ENCODE measurements at places on chromosomes 1 and 21.
A peak's percentile ranks its signal among the peaks of the same experiment; 100 is the strongest.

GRCh38 chr1:230730977-230731376 is 16.2 kb upstream of the CAPN9 start:
- DNase-seq = no peak

- DNase-seq = no peak
Observed at GRCh38 chr1:179034720-179035119, 9.0 kb downstream of the FAM20B start.

GRCh38 chr1:165376041-165376810 is 19.7 kb upstream of the LMX1A start:
- no peak for DNase-seq

GRCh38 chr1:182389619-182390047 is 2.0 kb downstream of the GLUL start:
- no peak for DNase-seq

DNA sequence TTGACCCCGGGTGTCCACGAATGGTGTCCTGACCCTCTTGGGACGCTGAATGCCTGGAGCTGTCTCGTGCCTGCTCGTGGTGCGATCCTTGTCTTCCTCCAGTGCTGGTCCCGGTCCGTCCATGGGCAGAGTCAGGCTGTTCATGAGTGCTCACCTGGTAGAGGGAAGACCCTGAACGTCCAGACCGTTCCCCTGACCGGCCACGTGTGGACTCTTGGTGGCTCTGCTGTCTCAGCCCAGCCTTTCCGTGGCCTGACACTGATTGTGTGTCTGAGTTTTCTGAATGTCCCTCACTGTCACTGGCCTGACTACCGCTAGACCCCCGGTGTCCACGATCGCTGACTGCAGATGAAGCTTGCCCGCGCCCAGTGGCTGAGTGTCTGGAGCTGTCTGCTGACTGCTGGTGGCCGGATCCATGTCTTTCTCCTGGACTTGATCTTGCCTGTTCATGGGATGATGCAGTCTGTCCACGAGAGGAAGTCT is 11.7 kb downstream of the FLG start:
- no peak for DNase-seq

DNA sequence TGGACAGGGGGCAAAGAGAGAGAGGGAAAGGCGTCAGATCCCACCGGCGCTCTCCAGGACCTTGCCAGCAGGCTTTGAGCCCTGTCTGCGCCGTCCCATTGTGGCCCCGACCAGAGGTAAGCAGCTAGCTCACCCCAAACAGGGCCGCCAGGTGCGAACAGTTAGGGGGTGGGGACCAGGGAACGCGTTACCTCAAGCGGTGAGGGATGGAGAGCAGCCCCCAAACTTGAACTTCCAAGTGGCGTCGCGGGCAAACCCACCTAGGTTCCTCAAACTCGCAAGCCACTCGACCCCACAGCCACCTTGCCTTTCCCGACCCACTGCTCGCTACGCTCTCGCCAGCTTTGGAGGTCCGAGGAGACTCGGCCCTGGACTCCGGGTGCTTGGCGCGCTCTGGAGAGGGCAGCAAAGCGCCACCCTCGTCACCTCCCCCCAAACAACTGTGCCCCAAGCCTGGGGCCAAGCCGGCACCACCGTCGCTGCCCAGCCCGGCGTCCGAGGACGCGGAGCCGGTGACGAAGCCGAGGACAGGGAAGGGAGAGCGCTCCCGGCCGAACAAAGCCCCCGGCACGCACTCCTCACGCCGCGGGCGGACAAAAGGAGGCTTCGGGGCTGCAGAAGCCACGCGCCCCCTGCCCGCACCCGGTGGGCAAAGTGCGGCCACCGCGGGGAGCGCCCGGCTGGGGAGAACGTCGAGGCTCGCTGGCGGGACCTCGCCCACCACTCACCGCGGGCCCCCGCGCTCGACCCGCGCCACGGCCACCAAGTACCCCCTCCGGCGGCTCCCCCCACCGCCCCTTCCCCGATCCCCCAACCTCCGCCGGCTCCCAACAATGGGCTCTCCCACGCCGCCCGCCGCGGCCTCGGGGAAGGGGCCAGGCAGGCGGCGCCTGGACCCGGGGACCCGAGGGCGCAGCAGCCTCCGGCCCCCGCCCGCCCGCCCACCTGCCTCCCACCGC is 976 bp downstream of the SSBP3 start:
- no peak for DNase-seq

DNA sequence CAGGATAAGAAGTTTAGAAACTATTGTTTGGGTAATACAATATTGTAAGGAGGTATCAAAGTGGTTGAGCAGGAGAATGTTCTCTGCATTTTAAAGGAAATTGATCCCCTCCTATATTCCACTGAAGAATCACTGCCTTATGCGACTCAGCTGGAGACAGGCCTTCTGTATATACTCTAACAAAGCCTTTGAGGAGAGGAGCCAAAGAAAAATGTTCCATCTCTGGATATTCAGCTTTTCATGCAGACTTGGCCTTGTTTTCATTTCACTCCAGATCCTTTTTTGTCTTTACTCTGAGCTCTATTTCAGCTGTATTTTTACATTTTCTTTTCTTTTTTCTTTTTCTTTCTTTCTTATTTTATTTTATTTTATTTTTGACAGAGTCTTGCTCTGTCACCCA is 42.1 kb upstream of the S1PR1 start:
- no peak for DNase-seq

- no peak for DNase-seq
Observed at GRCh38 chr1:79376106-79376505, 369.6 kb upstream of the ADGRL4 start.

DNA sequence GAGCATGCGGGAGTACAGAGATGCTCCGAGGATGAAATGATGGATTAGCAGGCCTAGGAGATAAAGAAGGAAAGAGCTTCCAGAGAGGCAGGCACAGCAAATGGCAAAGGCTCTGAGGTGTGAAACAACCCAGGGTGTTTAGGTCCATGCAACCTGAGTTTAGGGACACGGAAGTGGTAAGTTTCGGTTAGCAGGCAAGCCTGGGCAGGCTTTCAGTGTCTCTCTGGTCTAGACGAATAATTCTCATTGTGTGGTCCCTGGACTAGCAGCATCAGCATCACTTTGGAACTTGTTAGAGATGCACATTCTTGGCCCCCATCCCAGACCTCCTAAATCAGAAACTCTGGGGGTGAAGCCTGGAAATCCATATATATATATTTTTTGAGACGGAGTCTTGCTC is 18.6 kb downstream of the NKAIN1 start:
- DNase-seq = no peak

GRCh38 chr1:45216200-45216541 is 9.8 kb upstream of the ZSWIM5 start:
- DNase-seq = no peak

DNA sequence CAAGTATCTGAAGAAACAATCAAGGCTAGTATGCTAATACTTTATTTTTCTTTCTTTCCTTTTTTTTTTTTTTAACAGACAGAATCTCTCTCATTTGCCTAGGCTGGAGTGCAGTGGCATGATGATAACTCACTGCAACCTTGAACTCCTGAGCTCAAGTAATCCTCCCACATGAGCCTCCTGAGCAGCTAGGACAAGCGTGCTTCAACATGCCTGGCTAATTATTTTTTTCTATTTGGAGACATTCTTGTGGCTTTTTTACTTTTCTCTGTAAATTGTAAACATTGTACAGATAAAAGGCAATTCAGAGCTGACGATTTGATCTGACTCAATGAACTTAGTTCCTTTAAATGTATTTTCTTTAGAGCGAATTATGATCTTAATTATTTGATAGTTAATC is 41.4 kb downstream of the CCDC18 start:
- no peak for DNase-seq

GRCh38 chr1:174556392-174556791 is 108.6 kb downstream of the GPR52 start:
- DNase-seq = no peak

DNA sequence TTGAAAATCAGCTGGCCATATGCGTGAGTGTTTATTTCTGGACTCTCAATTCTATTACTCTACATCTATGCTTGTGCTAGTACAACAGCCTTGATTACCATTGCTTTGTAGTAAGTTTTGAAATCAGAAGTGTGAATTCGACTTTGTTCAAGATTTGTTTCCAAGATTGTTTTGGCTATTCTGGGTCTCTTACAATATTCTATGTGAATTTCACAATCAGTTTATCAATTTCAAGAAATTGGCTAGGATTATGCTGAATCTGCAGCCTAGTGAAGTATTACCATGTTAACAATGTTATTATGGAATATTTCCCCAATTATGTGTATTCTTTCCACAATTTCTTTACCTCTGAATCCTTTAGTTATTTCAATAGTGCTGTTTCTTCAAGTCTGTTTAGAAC is 19.5 kb downstream of the SFPQ start:
- DNase-seq = no peak

DNA sequence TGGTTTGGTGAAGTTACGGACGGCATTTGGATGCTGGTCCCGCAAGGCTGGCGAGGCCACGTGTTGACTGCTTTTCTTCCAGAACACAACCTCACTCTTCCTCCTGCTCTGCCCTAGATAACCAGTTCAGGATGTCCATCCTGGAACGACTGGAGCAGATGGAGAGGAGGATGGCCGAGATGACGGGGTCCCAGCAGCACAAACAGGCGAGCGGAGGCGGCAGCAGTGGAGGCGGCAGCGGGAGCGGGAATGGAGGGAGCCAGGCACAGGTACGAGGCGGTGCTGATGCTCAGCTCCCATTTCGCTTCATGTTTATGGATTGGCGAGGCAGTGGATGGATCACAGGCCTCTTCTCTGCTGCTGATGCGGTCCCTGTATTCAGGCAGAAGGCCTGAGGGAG is 38.8 kb upstream of the VAMP3 start:
- DNase-seq = no peak

- DNase-seq = peak; percentile 39
Observed at GRCh38 chr1:17335821-17336710, 28.1 kb downstream of the PADI4 start.

DNA sequence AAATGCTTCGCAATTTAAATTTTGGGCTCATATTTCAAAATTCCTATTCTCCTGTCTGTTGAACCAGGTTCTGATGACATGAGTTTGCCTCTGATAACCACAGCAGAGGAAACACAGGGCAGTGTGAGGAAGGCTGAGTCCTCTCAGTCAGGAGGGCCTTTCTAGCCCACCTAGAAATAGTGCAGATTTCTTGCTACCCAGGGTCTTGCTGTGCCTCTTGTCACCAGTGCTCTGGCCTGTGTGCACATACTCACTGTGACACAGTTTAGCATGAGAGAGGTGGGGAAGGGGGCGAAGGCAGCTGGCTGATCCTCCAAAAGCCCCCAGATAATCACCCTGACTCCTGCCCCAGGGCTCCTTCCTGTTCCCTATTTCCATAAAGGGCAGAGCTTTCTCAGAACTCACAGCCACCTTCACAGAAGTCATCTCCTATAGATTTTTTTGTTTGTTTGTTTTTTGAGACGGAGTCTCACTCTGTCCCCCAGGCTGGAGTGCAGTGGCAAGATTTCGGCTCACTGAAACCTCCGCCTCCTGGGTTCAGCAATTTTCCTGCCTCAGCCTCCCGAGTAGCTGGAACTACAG is 23.7 kb downstream of the ERRFI1 start:
- DNase-seq = no peak

- no peak for DNase-seq
Observed at GRCh38 chr1:65804584-65804983, 11.9 kb downstream of the PDE4B start.

DNA sequence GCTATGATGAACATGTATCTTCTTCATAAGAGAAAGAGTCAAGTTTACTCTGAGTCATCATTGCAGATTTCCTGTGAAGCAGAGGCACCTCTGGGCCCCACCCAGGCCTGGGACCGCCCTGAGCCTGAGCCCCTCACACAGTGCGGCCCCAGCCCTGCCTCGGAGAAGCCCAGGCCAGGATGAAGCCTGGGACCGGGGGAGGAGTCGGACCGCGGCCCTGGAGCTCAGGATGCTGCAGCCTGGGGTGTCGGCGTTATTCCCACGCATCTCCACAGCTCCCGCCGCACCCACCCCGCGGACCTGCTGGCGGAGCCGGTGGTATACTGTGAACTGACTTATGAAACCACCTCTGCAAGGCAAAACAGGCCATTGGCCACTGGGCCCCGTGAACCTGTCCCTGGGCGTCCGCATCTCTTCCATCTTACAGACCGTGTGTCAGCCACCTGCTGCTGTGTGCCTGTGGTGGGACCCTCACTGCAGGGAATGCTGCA is 2.4 kb upstream of the COL6A1 start:
- no peak for DNase-seq

DNA sequence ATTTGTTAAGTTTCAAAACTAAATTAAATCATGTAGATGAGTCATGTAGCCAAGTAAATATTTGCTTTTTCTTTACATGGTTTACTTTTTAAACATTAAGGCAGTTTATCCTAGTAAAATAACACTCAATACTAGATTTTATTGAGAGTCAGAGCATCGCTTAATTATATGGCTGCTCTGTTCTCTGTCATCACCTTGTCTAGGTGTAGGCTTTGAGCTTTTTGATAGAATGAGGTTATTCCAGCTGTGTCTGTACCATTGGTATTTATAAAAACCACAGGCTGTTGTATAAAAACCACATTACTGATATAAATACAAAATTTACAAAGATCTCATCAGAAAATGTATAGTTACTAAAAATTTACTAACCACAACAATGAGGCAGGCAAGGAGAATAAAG is 42.5 kb upstream of the GPR52 start:
- no peak for DNase-seq

GRCh38 chr1:172394811-172395210 is 25.7 kb upstream of the C1orf105 start:
- DNase-seq = no peak

GRCh38 chr1:3455670-3456448 is 1.4 kb downstream of the ARHGEF16 start:
- no peak for DNase-seq

- no peak for DNase-seq
Observed at GRCh38 chr1:20578062-20578461, 10.8 kb upstream of the CDA start.

DNA sequence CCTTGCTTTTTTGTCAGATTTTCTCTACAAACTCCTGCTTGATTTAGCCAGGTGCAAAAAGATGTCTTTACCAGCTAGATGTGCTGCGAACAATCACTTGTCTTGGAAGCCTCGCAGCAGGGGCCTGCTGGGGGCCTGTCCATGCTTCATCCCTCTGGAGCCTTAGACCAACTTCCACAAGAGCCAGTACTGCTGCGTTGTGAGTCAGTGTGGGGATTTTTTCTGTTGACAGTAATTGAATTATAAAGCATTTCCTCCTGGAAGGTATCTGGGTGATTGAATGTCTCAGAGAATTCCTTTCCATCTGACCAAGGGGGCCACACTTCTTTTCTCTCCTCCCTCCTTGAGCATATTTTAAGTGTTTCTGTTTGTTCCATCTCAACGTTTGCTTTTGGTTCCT is 40.4 kb upstream of the LDLRAP1 start:
- DNase-seq = no peak

Data from stimulated activated CD8-positive, alpha-beta memory T cell treated with anti-CD3 and anti-CD28 coated beads, Interleukin-15, amount 100 ng/mL, for 1 hour (primary cell).